ENCODE measurements at places on chromosomes 3 and 15.

DNA sequence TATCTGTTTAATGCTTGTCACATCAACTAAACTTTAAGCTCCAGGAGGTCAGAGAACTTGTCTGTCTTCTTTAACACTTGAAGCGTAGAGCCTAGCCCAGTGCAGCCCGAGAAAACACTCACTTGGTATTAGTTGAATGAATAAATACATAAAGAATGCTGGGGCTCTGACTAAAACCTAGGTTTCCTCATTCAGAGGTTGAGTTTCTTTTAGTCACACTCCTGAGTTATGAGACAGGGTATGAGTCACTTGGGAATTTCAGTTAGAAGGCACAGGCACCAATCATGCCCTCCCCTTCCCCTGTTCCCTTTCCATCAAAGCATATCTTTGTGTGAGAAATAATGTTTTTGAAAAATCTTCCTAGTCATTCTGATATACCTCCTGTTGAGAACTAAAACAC is 589.8 kb upstream of the DPPA4 start:
- DNase-seq = no peak

GRCh38 chr3:15284121-15284889 is 48.1 kb downstream of the SH3BP5 start:
- no peak for DNase-seq

GRCh38 chr15:97661796-97662195 is 298.7 kb upstream of the ARRDC4 start:
- no peak for DNase-seq

- no peak for DNase-seq
These were observed 23.0 kb downstream of the TLNRD1 start for GRCh38 chr15:81023483-81024264.

GRCh38 chr15:77753939-77754338 is 121.2 kb upstream of the LINGO1 start:
- no peak for DNase-seq

- DNase-seq = no peak
These were observed 83.4 kb downstream of the EEFSEC start for GRCh38 chr3:128236657-128237056.

DNA sequence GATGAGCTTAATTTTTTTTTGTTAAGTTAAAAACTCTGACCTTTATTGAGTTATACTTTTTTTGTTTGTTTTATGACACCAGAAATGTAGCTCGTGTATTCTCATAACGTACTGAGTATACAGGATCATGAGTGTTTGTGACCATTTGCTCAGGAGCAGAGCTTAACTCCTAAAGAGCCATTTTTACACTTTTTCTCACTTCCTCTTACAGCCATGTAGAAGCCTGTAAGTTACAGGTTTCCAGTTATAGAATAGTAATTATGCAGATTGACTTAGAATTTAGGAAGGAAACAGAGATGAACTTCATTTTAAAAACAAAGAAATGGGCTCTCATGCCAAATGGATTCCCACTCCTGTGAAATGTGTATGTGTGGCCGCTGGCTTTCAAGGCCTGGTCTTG is 151.7 kb downstream of the MCTP2 start:
- DNase-seq = no peak

GRCh38 chr15:49918121-49918520 is 200.9 kb downstream of the ATP8B4 start:
- no peak for DNase-seq
